ENCODE measurements at places on chromosomes 12 and 14. TPM values are rescaled to one million over a fixed set of nuclear protein-coding genes. Genes with fewer than 3 reads are reported as not detected.

Gene CISTR
- total RNA-seq = not detected

Gene AQP2
- total RNA-seq = not detected

Gene CD69
- total RNA-seq = 12.4 TPM

Gene ASCL1
- 21.4 TPM for total RNA-seq

Gene ACACB
- 0.88 TPM for total RNA-seq

Gene EFS
- 0.08 TPM for total RNA-seq

Gene ANO4
- not detected for total RNA-seq

DNA sequence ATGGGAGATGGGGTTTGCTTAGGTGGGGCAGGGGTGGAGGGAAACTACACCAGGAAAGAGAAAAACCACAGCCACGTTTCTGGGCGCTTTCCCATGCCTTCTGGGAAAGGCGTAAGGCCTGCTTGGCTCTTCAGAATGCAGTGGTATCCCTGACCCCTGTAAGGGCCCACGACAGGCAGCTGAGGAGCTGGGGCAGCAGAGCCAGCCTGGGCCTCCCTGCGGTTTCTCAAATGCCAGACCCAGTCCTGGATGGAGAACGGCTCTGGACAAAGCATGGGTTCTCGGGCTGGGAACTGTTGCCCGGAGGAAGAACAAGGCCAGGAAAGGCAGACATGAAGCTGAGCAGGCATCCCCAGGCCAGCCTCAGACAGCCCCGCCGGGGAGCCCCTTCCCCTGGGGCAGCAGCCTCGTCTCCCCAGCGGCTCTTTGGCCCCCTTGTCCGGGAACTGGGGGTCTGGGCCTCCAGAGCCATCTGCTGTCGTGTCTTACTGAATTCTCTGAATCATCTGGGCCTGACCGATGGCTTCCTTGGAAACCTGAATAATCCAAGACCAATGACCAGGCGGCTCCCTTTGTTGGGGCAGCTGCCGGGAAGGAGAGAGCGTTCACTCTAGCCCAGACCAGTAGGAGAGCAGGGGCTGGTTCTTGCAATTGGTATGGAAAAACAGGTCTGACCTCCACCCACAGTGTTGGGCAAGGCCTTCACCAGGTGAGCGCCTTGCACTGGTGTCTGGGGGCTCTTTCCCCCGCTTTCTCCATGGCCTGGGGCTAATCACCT lies 64.0 kb upstream of the RIN3 start:
- no peak for DNase-seq

DNA sequence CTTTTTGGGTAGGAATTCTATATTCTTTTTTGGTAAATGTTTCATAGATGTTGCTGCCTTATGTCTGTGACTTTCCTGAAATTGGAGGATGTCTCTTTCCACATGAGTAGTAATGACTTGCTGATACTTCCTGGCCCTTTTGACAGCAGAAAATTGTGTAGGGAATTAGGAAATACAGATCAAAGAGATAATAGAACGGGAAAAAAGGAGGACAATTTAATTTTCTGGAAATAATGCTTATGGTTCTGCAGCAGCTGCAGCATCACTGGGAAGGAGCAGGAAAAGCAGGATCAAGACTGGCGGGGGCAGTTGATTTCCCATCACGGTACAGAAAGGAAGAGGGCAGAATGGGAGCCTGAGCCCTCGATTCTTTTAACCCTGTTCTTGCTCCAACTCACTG lies 68.8 kb upstream of the PZP start:
- DNase-seq = no peak

- no peak for DNase-seq
Observed at GRCh38 chr12:95593266-95593871, 42.1 kb upstream of the USP44 start.

DNA sequence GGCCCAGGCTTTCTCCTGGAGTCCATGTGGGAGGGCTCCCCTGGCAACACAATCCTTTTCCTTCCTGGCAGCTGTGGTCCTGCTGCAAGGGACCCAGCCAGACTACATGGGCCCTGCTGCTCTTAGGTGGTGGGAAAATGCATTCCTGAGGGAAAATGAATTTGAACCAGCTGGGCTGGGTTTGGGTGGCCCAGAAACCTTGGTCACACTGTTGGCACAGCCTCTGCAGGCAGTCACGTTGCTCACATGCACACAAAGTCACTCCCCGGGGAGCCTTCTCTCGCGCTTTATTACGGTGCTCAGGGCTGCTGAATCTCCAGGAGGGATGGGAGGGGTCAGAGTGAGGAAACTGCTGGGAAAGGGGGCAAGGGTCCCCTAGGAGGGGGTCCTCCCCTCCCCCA lies 17.2 kb downstream of the PLEKHG3 start:
- no peak for DNase-seq

DNA sequence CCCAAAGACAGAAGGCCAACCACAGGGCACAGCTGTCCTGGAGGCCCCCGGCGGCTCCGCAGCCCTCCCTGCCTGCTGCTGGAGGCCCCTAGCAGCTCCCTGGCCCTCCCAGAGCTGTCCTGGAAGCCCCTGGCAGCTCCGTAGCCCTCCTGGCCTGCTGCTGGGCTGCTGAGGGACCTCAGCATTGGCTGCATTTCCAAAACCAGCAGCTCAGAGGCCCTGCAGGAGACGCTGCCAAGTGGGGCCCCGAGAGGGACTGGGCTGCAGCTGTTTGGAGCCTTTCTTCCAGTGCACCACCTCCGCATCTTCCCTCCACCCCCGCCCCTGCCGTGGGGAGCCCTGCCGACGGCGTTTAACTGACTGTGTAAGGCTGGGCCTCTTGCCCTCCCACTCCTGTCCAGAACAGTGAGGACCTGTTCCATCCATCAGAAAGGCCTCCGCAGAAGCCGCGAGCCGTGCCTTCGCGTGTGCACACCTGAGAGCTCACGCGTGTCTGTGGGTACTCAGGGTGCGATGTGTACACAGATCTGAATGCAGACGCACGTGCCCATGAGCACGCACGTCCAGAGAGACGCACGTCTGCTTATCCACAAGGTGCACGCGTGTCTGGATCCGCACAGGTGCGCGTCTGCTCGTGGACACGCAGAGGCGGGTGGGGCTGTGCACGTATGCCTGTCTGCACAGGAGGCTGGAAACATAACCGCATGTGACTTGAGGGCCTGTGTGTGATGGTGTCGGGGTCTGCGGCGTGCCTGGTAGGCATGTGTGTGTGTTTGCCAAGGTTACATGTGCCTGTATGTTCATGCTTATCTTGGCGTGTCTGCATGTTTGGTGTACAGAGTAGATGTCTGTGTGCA lies 57.0 kb upstream of the FBRSL1 start:
- DNase-seq = no peak

DNA sequence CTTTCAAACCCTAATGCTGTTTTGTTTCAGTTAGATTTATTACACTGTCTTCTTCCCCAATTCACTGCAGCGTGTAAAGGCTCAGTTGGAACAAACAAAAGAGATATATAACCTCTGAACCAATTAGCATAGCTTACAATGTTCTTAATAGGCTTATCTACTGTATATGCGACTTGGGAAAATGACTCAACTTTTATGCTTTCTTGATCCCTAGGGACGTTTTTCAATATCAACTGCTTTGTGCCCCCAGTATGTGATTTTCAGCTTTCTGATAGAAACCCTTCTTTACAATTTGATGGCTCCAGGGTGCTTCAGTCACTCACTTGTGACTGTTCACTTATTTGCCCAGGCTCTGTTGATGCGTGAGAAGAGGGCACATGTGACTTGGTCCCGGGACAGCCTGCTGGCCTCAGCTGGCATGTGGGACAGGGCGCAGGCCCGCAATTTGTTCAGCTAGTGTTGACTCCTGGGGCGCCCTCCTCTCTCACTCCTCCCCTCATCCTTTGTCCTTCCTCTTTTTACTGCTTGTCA lies 107.1 kb downstream of the TMTC2 start:
- DNase-seq = no peak

DNA sequence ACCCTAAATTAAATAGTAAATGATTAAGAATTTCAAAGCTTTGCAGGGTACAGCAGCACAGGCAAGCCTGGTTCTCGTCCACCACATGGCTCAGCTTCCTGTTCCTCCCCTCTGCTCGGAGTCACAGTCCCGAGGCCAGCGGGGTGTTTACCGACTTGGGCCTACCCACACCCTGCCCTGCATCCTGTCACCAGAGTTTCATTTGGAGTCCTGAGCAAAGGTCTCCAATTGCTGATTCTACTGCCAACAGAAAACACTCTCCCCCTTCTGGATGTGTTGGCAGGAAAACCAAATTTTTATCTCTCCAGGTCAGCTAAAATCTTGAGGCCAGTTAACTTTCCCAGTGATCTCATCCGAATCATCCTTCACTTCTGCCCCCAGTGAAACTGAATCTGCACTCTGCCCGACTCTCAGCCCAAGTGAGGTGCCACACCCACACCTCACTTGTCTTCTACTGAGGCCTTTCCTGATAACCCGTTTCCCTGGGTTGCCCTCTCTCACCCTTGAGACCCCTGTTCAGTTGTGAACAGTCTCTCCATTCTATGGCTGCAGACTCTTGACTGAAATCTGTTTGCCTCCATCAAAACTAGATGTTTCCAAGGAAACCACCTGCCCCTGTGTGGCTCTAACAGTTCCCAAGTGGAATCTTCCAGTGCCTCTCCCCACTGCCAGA lies 71.2 kb downstream of the VCPKMT start:
- DNase-seq = peak; percentile 54

DNA sequence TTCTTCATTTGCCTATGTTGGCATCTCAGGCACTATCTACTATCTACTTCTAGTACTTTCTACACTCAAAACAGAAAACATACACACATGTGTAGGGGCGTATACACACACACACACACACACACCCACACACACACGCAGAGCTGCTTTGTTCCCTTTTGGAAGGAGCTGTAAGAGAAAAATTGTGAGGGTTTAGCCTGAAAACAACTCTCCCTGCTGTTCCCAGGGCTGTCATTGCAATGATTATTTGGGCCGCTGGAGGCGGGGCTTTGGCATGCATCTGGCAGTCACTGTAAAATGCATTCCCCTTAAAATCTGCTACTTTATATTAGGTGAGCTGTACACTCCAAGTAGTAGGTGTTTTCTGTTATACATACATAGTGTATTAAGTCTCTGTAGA lies 29.1 kb upstream of the SLC38A2 start:
- DNase-seq = no peak
